ENCODE measurements at places on chromosomes 1 and 21.

DNA sequence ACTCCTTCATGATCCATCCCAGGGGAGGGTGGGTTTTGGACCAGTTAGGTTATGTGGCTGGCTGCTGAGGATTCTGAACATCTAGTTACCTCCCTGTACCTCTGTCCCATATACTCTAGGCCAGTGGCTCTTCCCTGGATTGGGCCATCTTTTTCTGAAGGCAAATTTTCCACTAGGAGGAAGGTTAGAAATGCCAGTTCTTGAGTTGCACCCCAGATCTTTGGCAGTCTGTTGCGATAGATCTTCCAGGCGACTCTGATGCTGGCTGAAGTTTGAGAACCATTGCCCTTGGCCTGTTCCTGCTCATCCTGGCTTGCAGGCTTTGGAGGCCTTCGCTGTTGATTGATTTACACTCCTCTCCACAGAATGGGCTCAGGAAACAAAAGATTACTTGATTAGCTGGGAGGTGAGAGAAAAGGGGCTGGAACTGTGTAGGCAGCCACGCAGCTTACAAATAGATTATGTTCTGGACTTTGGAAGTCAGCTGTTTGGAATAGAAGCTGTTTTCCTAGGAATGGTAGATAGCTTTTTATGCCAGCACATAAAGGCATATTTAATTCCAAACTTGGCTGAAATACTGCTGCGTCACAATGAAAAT is 110.1 kb downstream of the MRPS6 start:
- DNase-seq, result no peak

- no peak for DNase-seq
Measured at GRCh38 chr1:241646201-241646600, 5.9 kb upstream of the WDR64 start.

DNA sequence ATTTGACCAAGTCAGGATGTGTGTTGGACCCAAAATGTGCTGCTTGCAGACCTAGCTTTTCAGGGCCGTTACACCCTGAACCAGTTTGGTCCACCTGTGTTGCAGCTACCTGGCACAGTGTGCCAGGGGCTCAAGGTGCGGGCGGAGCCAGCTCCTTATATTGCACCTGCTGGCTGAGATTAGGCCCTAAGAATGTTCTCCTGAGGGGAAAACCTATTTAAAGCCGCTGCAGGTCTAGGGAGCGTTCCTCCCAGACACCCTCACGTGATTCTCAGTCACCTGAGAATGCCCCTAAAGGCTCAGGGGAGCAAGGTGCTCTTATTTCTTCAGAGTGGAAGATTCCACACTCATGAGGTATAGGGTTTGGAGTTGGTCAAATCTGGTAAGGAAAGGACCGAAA is 12.0 kb downstream of the GSTM3 start:
- no peak for DNase-seq

- no peak for DNase-seq
Measured at GRCh38 chr1:74652711-74653139, 20.9 kb downstream of the ERICH3 start.

- peak; percentile 31 for DNase-seq
Measured at GRCh38 chr1:1779691-1780597, 1.7 kb upstream of the NADK start.

GRCh38 chr1:94280541-94280940 is 43.2 kb upstream of the ARHGAP29 start:
- no peak for DNase-seq

DNA sequence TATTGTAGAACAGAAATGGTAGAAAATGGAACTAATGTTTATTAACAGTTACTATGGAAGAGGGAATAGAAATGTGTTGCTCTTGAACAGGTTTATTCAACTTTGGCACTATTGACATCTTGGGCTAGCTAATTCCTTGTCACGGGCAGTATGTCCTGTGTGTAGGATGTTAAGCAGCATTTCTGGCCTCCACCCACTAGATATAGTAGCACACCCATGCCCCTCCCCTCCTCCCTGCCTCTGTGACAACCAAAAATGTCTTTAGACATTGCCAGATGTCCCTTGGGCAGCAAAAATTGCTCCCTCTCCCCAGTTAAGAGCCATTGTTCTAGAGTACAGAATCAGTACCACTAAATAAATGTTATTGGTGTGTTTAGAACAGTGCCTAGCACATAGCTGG is 91.4 kb upstream of the TPTE start:
- DNase-seq, result no peak

- DNase-seq, result no peak
Measured at GRCh38 chr1:74426208-74426937, 86.0 kb downstream of the LRRC53 start.

DNA sequence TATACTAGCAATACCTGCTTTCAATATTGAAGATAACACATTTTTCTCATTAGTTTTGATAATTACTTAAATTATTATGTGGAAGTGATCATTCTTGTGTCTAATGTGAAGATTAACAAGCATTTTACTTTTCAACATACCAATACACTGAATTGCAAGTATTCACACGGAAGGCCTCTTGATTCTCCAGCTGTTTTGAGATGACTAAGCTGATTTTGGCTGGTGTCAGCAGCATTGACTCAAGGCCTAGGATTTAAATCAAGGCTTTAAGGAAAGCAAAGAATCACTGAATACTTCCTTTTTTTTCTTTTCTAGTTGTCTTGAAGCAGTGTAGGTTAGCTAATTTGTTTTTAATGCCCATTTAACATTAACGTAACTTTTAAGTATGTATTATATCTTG is 373.7 kb downstream of the SRGAP2C start:
- DNase-seq, result no peak

DNA sequence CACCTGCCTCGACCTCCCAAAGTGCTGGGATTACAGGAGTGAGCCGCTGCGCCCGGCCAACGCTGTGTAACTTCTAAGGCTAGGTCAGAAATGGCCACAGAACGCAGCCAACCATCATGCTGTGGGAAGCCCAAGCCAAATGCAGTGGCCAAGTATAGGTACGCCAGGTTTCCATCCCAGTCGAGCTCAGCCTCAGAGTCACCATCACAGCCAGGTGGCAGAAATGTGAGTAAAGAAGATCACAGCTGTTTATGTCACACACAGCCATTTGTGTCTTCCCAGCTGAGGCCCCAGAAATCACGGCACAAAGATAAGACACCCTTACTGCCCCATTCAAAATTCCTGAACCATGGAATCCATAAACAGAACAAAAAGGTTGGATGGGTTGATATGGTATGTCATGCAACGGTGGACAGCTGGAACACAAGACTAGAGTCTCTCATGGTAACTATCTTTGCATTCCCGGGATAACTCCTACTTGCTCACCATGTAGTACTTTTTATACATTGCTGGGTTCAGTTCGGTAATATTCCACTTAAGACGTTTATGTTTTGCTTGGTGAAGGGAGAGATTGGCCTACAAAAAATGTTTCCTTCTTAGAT is 84.3 kb downstream of the SLC45A1 start:
- no peak for DNase-seq

DNA sequence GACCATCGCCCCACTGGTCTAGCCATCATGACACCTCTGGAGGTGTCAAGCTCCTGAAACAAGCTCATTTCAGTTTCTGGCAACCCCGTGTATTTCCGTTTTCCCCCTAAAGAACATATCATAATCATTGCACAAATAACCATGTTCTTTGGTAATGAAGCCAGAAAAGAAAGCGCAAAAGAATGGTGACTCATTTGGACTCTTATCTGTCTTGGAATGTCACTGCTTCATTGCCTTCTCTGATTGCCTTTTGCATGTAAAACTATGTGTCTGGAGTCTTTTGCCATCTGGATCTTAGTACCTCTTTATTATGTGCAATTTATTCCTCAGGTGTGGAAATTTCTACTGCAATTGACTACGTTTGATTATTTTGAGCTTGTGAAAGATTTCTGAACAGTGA is 110.5 kb downstream of the COLGALT2 start:
- DNase-seq, result no peak

- DNase-seq, result no peak
Measured at GRCh38 chr1:216562383-216562782, 139.1 kb upstream of the USH2A start.

GRCh38 chr1:77168358-77168757 is 50.9 kb downstream of the PIGK start:
- no peak for DNase-seq

DNA sequence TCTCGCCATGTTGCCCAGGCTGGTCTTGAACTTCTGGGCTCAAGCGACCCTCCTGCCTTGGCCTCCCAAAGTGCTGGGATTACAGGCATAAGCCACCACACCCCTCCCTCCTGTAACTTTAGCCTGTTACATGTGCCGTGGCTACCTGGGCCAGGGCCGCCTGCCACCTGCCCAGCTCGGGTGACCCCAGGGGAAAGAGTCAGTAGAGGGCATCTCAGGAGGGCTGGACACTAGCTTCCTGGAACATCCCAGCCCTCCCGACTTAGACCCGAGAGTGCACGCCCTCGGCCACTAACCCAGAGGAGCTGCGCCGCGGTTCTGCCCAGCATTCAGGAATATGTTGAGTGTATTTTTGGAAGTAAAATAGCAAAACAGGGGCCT is 40.4 kb upstream of the TMEM52 start:
- DNase-seq, result no peak

GRCh38 chr1:227774821-227775661 is 39.8 kb downstream of the SNAP47 start:
- no peak for DNase-seq

DNA sequence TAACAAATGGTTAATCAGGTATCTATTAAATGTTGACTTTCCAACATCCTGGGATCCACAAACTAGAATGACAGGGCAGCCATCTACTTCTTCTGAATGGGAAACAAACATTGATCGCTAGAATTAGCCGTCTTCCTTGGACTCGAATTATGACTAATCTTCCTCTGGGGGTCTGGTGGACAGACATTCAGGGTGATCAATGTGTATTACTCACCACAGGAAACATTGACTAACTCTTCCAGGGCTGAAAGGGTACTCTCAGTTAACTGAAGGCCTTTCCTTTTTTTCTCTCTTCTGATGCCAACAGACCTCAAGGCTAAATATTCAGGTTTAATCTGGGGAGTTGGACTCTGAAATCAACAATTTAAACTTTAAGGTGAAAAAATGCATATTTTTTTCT is 9.5 kb downstream of the NOL9 start:
- DNase-seq, result no peak

DNA sequence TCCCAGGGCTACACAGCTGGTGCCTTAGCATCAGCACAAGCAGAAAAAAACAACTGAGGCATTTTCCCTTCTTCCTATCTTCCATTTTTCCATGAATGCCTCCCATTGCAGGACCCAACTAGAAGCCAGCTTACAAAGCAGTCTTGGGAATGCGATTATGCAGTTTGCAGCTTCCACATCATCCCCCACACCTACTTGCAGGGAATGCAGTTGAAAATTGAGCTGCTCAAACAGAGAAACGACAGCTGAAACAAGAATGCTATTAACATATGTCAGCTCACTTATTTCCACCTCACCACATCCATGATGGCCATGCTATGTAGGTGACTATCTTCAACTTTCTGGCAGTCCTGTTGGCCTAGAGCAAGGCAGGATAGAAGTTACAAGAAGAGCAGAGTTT is 150.6 kb upstream of the KCTD3 start:
- DNase-seq, result no peak

GRCh38 chr1:24190983-24191461 is 3.9 kb upstream of the IFNLR1 start:
- DNase-seq, result no peak

DNA sequence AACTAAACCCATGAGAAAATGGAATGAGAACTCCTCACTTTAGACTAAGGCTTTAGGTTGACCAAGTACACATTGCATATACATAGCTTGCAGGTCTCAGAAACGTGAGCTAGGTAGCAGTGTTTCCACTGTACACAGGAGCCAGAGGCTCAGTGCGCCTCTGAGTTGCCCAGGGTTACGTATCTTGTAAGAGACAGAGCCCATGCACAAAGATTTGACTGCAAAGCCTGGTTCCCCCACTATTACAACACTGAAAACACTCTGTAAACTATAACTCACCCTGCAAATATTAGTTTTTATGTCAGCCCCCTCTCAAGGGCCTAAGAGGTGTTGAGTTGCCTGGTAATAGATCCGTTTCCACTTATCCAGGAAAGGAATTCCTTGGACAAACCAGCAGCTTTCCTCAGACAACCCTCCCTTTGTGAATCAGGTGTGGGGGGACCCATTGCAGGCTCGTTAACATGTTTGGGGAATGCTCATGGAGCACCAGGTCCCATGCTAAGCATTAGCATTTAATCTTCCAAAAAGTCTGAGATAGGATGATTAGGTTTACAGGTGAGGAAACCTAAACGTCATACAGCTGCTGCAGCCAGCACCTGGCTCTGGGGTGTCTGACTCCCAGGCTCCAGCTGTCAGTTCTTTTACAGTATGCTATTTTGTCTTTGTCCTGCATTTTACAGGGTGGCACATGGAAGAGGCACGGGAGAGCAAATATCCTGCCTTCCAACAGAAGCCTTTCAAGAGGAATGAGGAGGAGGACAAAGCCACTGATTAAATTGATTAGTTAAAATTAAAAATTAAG is 25.7 kb downstream of the TENT5C start:
- DNase-seq, result no peak

GRCh38 chr1:86530211-86530845 is 16.6 kb upstream of the CLCA4 start:
- no peak for DNase-seq

DNA sequence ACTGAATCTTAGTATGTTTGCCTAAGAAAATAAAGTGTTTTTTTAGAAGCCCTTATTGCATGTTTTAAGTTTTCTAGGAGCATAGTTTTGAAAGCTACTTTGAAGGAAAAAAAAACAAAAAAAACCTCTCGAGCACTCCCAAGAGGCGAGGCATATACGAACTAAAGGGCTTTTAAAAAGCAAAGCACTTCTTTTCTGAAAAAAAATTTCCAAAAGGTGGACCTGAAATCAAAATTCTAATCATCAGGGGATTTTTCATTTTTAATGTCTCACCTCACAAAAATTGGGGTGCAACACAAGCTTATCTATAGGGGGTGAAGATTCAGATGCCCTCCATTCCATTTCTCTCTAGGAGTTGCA is 594 bp downstream of the GLMN start:
- no peak for DNase-seq

GRCh38 chr21:15626031-15626430 is 103.8 kb upstream of the USP25 start:
- no peak for DNase-seq

DNA sequence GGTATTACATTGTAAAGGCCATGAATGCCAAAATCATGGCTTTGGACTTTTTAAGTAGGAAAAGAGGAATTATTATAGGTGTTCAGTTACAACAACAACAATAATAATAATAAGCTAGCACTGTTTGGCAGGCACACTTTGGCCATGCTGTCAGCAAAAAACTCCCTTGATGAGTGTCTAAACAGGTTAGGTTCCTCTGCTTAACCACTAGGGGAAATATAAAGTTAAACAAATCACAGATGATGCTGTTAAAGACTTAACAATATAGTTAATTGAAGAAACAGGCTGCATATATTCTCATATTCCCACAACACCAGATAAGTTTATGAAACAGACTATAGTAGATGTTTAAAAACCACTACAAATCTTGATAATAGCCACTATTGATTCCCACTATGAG is 46.4 kb downstream of the RGS21 start:
- DNase-seq, result no peak
